ENCODE measurements at places on chromosomes 4 and X. TPM values are rescaled to one million over a fixed set of nuclear protein-coding genes. Genes with fewer than 3 reads are reported as not detected.

The DIPK2B gene
- not detected for total RNA-seq

The MXRA5 gene
- not detected for total RNA-seq

The PDGFRA gene
- total RNA-seq: not detected

DNA sequence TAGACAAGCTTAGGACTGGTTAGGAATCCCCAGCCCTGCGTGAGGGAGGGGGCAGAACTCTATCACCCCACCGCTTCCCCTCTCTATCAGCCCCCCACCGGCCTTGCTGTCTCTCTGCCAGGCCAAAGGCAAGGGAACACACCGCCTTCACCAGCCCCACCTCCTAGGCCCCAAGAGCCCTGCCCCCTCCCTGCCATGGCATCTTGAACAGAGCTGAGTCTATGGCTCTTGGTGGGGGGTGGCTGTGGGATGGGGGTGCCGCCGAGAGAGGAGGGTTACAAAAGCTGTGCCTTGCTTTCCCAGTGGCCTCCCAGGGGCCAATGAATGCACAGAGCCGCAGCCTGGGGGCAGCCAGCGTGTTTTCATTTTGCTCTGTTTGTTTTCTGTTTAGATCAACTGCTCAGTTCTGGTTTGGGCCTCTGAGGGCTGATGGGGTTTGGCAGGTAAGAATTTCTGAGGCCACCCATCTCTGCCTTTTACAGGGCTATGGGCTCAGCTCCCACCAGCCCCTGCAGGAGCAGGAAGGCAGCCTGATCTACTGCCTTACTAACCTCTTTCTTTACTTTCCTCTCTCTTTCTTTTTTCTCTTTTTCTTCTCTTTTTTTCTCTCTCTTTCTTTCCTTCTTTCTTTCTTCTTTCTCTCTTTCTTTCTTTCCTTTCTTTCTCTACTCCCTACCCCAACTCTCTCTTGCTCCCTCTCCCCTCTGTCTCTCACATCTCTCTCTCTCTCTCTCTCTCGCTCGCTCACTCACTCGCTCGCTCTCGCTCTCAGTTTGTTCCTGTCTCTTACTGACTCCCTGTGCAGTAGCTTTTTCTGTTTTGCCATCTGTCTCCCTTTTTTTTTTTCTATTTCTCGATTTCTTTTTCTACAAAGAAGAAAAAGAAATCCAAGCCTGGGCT is 128.3 kb downstream of the PJA1 start:
- H3K27me3 ChIP-seq: no peaks in the 10 kb centered on the region
- no peaks in the 10 kb centered on the region for H3K4me1 ChIP-seq
- no peaks in the 10 kb centered on the region for H3K36me3 ChIP-seq
- no peak overlapping the region for H3K27ac ChIP-seq
- DNase-seq: no peak

DNA sequence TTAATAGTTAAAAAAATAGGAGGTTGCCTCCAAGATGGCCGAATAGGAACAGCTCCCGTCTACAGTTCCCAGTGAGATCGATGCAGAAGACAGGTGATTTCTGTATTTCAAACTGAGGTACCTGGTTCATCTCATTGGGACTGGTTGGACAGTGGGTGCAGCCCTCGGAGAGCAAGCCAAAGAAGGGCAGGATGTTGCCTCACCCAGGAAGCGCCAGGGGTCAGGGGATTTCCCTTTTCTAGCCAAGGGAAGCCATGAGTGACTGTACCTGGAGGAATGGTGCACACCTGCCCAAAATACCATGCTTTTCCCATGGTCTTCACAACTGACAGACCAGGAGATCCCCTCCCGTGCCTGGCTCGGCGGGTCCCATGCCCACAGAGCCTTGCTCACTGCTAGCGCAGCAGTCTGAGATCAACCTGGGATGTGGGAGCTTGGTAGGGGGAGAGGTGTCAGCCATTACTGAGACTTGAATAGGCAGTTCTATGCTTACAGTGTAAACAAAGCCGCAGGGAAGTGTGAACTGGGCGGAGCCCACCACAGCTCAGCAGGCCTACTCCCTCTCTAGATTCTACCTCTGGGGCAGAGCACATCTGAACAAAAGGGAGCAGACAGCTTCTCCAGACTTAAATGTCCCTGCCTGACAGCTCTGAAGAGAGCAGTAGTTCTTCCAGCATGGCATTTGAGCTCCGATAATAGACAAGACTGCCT is 47.5 kb downstream of the PPA2 start:
- H3K4me1 ChIP-seq: no peaks in the 10 kb centered on the region
- H3K27ac ChIP-seq: no peak overlapping the region
- DNase-seq: no peak
- H3K27me3 ChIP-seq: no peaks in the 10 kb centered on the region
- no peak overlapping the region for H3K4me3 ChIP-seq

DNA sequence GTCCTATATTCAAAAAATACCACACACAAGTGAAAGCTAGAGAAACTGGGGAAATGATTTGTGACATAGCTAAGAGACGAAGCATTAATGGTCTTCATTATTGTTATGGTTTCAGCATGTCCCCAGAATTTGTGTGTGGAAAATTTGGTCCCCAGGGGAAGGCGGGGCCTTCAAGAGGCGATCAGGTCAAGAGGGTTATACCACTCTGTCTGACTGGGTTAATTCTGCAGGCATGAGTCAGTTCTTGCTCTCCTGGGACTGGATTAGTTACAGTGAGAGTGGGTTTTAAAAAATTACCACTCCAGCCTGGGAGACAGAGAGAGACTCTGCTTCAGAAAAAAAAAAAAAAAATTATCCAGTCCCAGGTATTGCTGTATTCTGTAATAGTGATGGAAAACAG is 2.1 kb upstream of the MTNR1A start:
- no peaks in the 10 kb centered on the region for H3K27me3 ChIP-seq
- H3K27ac ChIP-seq: no peak overlapping the region
- DNase-seq: no peak
- H3K4me1 ChIP-seq: no peaks in the 10 kb centered on the region
- no peaks in the 10 kb centered on the region for H3K36me3 ChIP-seq

DNA sequence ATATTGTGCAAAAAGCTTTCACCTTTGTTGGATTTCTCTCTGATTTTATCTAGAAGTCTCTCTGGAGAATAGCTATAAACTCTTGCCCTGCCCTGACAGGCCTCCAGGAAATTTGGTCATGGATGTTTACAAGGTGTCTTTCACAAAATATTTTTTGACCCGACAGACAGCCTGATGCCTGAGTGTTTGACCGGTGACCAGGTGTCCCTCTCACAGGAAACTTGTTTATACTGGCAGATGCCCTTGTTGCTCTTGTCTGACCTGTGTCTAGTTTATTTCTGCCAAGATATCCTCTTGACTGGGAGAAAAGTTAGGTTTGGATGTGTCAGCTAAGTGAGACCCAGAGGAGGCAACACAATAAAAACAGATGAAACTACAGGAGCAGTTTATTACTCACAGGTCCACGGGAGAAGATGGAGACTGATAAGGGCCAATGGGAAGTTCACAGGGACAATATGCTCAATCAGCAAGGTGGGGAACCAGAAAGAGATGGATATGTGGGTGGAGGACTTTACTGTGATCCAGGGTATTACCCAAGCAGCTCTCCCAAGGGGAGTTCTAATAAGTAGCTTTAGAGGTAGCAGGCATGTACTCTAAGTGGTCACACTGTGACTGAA is 243.3 kb downstream of the ARAP2 start:
- H3K4me1 ChIP-seq: no peaks in the 10 kb centered on the region
- no peaks in the 10 kb centered on the region for H3K36me3 ChIP-seq
- DNase-seq: no peak

- H3K36me3 ChIP-seq: peaks cover under 1% of the 10 kb centered on the region
- no peak overlapping the region for H3K4me3 ChIP-seq
- DNase-seq: no peak
These were observed 78.0 kb downstream of the MSN start for GRCh38 chrX:65745427-65745826.

- no peaks in the 10 kb centered on the region for H3K4me1 ChIP-seq
- no peak for DNase-seq
These were observed 82.1 kb downstream of the VCX3B start for GRCh38 chrX:8546715-8547114.

GRCh38 chr4:119020158-119020557 is 115.5 kb upstream of the MYOZ2 start:
- H3K36me3 ChIP-seq: no peaks in the 10 kb centered on the region
- no peaks in the 10 kb centered on the region for H3K4me1 ChIP-seq
- no peak overlapping the region for H3K27ac ChIP-seq
- no peak overlapping the region for H3K4me3 ChIP-seq
- H3K27me3 ChIP-seq: no peaks in the 10 kb centered on the region

- DNase-seq: no peak
- peaks cover 12% of the 10 kb centered on the region for H3K36me3 ChIP-seq
- H3K4me3 ChIP-seq: no peak overlapping the region
- peaks cover 16% of the 10 kb centered on the region for H3K4me1 ChIP-seq
- no peaks in the 10 kb centered on the region for H3K27me3 ChIP-seq
- no peak overlapping the region for H3K27ac ChIP-seq
These were observed 24.2 kb downstream of the SLC25A4 start for GRCh38 chr4:185167234-185167633.

DNA sequence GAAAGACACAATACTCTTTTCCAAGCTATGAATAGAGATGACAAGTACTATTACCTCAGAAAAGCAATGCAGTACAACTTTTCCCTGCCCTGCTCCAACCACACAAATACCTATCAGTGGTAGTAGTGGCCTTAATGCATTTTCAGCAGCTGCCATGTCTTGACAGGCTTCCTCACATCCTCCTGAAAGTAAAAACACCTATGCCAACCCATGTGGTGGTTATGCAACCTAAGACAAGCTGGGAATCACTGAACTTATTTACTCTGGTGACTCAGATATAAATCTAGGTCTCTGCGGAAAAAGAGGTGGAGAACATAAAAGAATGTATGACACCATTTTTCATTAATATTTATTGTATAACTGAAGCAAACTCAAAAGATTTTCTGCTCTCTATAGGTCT is 14.5 kb downstream of the WDFY3 start:
- no peaks in the 10 kb centered on the region for H3K27me3 ChIP-seq
- DNase-seq: no peak
- no peaks in the 10 kb centered on the region for H3K4me1 ChIP-seq
- H3K36me3 ChIP-seq: no peaks in the 10 kb centered on the region
